ENCODE measurements at places on chromosomes 2 and 18.

DNA sequence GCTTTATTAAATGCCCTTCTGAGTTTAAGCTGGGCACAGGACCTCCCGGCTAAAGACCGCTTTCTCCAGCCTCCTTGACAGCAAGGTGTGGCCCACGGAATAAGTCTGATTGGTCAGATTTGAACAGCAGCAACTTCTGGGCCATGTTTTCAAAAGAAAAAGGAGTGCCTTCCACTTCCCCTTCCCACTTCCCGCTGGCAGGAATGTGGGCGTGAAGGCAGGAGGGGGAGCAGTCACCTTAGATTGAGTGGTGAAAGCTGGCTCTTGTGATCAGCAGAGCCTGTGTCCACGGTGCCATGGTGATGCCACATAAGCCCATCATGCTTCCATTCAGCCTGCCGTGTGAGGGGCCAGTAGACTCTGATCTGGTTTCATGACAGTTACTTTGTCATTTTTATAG is 136.6 kb upstream of the GLI2 start:
- peak; percentile 7 for DNase-seq

DNA sequence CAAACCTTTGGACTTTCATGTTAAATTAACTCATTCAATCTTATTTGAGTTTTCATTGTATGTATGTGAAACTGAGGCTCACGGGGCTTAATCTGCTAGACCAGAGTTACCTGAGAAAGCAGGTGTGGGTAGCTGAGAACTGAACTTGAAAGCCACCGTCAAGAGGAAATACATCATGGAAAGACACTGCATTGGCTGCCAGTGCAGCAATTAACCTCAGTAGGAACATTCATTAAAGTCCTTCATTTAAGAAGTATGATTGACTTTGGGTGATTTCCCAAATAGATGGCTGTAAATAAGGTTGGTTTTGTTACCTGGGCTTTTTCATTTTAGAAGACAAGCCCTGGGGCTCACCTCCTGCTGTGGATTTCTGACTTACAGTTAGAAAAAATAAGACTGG is 36.5 kb upstream of the MGAT5 start:
- no peak for DNase-seq

DNA sequence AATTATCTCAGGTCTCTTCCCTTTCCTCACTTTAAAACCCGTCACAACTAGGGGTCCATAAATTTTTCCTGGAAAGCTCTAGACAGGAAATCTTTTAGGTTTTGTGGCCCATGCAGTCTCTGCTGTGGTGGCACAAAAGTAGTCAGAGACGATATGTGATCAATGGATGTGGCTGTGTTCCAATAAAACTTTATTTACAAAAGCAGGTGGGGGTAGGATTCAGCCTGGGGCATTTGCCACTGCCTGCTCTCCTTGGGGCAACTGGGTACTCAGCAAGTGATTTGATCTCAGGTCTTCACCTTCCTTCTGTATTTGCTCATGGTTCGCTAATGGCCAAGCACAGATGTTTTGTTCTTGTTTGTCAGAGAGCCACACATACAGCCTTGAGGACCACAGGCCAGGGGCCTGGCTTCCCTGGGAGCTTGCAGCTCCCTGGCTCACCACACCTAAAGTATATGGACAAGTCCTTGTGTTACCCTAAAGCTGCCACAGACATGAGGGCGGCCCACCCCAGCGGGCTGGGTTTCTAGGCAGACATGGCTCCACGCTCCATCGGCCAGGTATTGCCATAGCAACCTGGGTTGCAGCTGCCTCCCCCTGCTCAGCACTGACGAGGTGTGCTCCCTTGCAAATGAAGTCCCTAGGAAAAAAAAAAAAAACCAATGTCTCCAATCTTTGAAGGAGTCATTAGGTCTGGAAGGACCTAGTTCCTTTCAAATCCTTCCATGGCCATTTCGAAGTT is 89.7 kb upstream of the YWHAQ start:
- DNase-seq: no peak

GRCh38 chr2:175126661-175127060 is 41.3 kb downstream of the ATF2 start:
- DNase-seq: no peak

- no peak for DNase-seq
These were observed 25.7 kb downstream of the PSMA8 start for GRCh38 chr18:26159353-26159752.

DNA sequence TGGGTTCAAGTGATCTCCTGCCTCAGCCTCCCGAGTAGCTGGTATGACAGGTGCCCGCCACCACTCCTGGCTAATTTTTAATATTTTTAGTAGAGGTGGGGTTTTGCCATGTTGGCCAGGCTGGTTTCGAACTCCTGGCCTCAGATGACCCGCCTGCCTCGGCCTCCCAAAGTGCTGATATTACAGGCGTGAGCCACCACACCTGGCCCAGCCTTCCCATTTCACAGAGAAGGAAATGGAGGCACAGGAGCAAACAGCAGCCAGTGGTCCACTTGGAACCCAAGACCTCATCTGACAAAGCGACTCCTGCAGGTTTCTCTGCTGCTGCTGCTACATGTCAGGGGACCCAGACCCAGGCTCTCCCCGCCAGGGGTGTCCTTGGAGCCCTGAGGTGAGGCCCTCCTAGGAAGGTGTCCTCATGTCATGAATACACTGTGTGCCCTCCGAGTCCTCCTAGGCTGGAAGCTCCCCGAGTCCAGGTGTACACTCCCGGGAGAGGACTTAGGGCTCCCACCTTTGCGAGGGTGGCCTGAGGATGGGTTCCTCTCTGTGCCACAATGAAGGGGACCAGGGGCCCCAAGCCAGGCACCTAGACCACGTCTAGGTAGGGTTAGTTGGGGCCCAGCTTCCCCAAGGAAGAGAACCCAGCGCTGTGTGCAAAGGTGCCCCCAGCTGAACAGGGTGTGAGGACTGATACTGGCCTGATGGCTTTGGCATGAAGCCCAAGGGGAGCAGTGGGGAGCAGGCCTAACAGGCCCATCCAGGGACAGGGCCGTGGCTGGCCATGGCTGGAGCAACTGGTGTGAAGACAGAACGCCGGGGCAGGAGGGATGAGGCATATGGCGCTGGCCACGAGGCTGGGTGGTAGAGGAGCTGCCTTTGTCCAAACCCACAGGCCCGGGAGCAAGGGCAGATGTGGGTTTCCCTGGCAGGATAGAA is 56.1 kb downstream of the HS6ST1 start:
- DNase-seq: no peak

DNA sequence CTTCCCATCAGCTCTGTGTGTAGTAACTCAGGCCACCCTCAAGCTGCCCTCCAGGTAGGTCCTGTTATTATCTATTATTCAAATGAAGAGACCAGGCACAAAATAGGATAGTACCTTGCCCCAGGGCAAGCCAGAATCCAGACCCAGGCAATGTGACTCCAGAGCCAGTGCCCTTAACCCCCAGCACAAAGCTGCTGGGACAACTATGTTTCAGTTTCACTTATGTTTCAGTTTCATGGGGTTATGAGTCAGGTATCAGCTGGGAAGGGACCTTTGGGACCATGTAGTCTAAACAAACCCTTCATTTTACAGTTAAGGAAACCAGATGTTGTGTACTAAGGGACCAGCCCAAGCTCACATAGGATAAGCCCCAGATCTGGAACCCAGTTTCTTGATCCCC is 10.0 kb downstream of the HK2 start:
- no peak for DNase-seq

- DNase-seq: no peak
These were observed 17.4 kb upstream of the NEMP2 start for GRCh38 chr2:190551928-190552327.

- no peak for DNase-seq
These were observed 432.1 kb downstream of the MEIS1 start for GRCh38 chr2:66867063-66867441.

DNA sequence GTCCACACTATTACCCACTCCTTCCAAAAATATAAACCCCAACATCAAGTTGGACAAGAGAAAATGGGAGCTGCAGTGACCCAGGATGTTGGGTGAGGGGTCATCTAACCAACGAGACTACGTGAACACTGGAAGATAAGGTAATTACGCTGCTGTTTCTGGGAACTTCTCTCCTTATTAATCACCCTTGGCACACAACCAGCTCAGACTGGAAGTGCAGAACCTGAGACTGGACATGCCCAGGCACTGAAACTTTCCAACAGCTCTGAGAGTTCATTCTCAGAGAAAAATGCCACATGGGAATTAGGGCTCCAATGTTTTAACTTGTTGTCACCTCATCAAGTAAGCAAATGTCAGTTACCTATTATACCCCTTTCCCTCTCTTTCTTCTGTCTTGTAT is 135.3 kb downstream of the CCDC148 start:
- no peak for DNase-seq

- DNase-seq: no peak
These were observed 129.4 kb upstream of the DAPL1 start for GRCh38 chr2:158665536-158666302.

GRCh38 chr18:995629-996028 is 91.0 kb downstream of the ADCYAP1 start:
- DNase-seq: no peak

DNA sequence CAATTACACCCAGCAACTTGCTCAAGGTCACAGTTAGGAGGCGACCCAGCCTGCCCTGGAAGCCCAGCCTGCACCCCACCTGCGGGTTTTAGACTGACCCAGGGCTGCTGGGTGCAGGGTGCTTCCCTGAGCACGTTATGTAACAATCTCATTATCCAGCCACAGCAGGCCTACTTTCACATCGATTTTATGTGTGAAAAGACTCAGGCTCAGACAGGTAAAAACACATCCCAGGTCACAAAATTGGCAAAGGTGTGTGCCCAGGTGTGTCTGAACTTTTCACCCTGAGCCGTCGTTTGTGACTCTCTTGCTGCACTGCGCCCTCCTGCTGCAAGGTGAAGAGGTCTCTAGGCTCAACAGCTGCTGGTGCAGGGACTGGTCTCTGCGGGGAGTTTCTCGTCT is 668.2 kb upstream of the HS6ST1 start:
- no peak for DNase-seq

DNA sequence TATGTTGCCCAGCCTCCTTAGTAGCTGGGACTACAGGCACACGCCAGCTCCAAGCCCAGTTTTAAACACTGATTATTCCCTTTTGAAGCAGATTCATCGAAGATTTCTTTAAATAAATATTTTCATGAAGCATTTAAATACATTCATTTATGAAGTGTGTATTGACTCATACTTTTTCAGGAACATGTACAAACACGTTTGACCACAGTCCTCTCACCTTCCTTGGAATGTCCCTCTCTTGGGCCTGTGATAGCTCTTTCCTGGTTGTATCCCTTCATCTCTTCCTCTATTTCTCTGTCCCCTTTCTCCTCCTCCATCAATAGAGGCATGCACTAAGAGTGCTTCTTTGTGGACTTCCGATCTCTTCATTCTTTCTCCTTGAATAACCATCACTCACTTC is 2.5 kb downstream of the PSTPIP2 start:
- DNase-seq: no peak

GRCh38 chr18:26516964-26517363 is 31.4 kb downstream of the KCTD1 start:
- DNase-seq: no peak

DNA sequence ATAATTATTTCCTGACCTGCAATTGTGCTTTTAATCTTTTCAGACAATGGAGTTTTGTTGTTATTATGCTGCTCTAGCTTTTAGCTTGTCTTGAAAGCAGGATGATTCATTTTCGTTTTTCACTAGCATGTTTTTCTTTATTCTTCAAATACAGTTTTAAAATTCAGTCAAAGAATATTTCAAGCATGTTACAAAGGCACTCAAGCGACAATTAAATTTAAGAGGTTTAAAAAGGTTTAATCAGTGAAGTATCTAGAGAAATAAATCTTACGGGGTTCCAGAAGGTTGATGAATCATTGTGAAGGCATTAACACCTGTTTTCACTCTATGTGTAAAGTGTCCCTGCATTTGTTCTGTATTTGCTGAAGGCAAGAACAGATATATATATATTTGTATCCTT is 390.7 kb upstream of the TMEFF2 start:
- DNase-seq: no peak

DNA sequence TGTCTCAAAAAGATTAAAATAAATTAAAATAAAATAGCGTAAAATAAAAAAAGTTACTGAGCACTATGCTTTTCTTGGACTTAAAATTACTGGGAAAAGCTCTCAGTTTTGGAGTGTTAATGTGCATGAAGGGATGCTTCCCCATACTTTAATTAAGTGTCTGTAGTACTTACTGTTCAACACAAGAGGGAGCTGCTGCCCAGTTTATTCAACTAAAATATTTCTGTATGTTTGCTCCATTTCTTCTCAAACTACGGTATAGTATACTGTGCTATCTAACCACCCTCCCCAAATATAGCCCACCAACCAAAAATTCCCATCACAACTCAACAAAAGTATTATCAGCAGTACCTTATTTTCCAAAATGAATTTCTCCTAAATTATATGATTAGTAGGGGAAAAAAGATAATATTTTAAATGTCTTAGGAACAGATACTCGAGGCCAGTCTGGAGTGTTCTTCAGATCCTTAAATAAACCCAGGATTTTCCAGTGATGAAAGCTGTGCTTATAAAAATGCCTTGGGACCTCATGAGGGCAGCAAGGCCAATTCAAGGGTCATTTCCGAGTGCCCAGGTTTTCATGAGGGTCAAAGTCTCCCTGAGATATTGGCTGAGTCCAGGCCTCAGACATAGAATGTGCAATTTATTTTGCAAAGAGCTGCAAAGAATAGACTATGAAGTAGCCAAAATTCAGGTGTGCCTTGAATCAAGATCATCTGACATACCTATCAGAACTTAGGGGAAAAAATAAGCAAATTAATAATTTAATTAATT is 64.1 kb downstream of the CHRNA1 start:
- no peak for DNase-seq

DNA sequence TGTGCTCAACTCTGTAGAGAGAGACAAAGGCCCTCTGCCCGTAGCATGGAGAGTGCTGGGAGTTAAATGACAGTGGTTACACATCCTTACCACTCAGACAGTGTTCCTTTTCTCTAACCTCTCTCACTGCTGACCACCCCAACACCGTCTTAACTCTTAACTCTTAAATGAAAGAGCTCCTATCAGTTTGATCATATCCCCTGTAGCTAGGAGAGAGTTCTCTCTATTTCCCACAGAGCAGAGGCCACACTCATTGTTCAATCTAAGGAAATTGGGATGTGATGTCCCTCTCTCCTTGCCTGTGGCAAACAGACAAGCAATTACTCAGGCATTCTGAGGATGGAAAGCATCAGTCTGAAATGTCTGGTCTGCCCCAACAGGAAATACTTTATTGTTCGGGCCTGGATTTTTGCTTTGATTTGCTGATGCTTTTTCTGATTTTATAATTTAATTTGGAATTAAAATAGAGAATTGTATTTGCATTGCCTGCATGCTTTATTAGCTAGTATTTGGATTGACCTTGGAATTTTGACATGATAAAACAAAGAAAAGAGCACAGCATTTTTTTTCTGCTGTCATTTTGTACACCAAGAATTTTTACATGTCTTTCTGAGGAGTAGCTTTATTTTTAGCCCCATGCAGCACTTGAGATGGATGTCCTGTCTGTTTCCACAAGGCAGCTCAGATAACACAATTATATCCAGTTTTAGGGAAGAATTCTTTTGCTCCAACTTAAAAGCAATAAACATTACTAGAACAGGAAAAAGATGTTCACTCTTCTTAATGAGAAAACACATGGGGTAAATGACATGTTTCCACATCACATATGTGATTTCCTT is 27.7 kb upstream of the IER3IP1 start:
- DNase-seq: no peak

GRCh38 chr18:9715978-9716774 is 8.1 kb downstream of the RAB31 start:
- DNase-seq: peak; percentile 19

- no peak for DNase-seq
These were observed 228.6 kb downstream of the CLIP4 start for GRCh38 chr2:29343830-29344229.

- no peak for DNase-seq
These were observed 267.2 kb downstream of the FBXO15 start for GRCh38 chr18:73880387-73880786.
